ENCODE measurements at places on chromosomes 11 and 22.
A peak's percentile ranks its signal among the peaks of the same experiment; 100 is the strongest.

DNA sequence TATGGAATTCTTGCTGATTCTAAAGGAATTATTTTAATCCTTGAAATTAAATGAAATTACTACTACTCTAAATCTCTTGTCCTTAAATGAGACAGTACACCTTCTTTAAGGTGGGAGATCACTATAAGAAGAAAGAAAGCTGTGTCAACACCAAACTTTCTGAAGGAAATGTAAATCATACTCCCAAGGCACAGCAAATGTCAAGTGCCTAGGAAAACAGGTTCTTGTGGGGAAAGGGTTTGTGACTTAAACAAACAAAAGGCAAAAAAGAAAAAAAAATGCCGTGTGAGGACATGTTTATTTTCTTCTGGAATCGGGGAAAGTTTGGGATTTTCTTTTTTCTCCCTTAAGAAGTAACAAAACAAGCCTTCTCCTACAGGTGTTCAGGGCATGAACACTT is 745.1 kb downstream of the DLG2 start:
- no peak for DNase-seq

- peak; percentile 90 for DNase-seq
These were observed 7.0 kb downstream of the C11orf86 start for GRCh38 chr11:66981976-66982578.

DNA sequence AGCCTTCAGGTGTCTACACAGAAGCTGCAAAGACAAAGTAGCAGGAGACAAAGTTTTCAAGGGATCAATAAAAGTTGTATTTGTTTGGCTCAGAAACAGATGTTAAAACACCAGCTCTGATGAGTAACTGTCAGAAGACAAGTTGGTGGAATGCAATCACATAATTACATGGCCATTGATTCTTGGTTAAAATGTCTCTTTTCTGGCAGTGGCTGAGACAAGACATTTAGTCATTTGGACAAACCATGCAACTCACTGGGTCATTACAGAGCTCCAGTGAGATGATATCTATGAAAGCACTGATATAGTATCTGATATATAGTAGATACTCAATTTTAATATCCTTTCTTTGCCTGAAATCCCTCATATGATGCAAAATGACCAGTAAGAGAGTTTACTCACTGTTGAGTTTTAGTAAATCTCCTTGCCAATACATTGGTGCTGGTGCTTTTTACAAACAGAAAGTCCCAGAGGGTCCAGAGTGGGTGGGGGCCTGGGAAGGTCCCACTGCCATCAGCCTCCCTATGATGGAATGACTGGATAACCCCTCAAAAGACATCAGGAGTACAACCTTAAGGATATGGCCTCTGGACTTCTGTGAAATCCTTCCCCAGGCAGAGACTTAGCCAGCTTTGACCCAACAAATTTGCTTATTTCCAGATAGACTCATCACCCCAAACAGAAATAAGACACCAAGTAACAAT is 95.0 kb downstream of the SLC1A2 start:
- DNase-seq, result no peak

DNA sequence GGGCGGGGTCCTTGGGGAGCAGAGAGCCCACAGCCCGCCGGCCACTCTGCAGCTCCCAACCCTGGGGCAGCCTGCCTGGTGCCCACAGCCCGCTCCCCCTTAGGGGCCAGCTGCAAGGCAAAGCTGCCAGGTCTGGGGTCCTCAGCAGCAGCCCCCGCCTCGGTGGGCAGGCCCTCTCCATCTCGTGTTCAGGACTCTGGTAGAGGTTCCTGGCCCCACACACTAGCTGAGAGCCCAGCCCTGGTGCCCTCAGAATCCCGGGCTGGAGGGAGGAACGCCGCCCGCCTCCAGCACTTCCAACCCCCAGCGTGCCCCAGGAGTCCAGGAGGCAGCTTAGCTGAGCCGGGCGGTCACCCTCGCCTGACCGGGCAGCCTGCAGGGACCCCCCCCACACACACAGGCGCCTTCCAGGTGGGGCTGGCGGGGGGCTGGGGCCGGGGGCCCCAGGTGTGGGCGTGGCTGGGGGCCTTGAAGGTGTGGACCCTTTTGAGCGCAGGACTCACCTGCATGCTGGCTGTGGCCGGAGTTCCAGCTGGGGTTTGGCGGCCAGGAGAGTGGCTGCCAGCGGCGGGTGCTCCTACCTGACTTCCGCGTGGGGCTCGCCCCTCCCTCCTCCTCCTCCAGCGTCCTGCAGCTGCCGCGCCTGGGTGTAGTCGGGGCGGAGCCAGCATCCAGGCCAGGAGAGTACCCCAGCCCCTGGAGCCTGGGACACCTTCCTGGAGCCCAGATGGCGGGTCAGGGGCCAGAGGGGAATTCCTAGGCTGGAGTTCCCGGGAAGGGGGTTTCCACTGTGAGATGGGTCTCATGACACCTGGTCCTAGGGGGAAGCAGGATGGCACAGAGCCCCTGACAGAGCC is at the start of gene ANO9:
Gene ANO9 (minus strand): TSS at position 594 of the 857 bp plus-strand sequence. CDS start 85 bp downstream, at position 509.
- no peak for DNase-seq

GRCh38 chr11:57485217-57485990 is 25.1 kb downstream of the RTN4RL2 start:
- peak; percentile 90 for DNase-seq

DNA sequence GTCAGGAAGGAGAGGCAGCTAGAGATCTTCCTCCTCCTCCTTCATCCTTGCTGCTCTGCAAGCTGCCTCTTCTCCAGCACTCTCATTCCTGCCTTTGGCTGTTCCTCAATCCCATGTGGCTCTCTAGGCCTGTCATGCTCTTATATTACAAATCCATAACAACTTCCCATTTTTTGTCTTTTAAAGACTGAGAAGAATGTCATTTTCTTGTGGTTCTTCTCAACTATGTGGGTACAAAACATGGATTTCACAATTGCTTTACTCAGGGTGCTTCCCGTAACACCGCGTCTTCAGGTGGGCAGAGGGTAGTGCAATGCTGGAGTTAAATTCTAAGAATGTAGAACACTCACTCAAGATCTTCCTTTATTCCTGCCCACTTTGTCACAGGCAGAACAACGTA is 6.8 kb upstream of the CAT start:
- peak; percentile 91 for DNase-seq

Measured in suppressor macrophage (primary cell).